ENCODE measurements at places on chromosomes 5 and 9. TPM values are rescaled to one million over a fixed set of nuclear protein-coding genes. Genes with fewer than 3 reads are reported as not detected.

The DOLPP1 gene
- total RNA-seq: 11.8 TPM

DNA sequence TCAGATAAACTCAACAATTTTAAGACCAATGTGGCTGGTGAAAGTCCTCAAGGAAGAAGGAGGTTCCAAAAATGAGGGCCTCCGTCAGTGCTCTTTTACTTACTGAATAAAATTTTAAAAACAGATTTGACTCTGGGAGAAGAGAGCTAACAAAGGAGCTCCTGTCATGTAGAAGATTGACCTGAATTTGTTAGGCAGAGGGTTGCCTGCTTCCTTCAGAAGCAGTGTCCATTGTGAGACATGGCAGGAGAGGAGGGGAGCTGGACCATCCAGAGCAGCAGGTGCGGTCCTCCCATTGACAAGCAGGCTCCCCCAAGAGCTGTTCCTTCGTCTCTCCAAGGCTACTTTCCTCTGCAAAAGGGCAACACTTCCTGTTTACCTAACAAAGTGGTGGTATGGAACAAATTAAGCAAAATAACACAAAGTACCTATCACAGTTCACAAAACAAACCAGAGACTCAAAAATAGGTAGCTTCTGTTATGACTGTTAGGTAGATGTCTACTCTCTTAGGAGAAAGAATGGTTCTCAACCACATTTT lies 238.1 kb downstream of the DENND1A start:
- no peaks in the 10 kb centered on the region for H3K36me3 ChIP-seq
- no peak overlapping the region for H3K27ac ChIP-seq
- no peak overlapping the region for H3K4me3 ChIP-seq
- H3K4me1 ChIP-seq: no peaks in the 10 kb centered on the region
- DNase-seq: no peak

The PTCH1 gene
- total RNA-seq: 35.5 TPM

The MOB3B gene
- 0.72 TPM for total RNA-seq

GRCh38 chr5:426392-426976 lies 16.5 kb upstream of the EXOC3 start:
- DNase-seq: no peak
- H3K4me1 ChIP-seq: no peaks in the 10 kb centered on the region
- no peak overlapping the region for H3K27ac ChIP-seq
- H3K27me3 ChIP-seq: no peaks in the 10 kb centered on the region

GRCh38 chr5:4804691-4805360 lies 335.3 kb upstream of the ADAMTS16 start:
- no peak overlapping the region for H3K27ac ChIP-seq
- H3K4me1 ChIP-seq: no peaks in the 10 kb centered on the region
- DNase-seq: no peak
- no peaks in the 10 kb centered on the region for H3K27me3 ChIP-seq
